Left lung (tissue), 14 donors: ENCODE measurements at places on chromosomes 7 and 10. TPM values are rescaled to one million over a fixed set of nuclear protein-coding genes. Genes with fewer than 3 reads are reported as not detected.

Gene STOX1
- 1.1 TPM for total RNA-seq

DNA sequence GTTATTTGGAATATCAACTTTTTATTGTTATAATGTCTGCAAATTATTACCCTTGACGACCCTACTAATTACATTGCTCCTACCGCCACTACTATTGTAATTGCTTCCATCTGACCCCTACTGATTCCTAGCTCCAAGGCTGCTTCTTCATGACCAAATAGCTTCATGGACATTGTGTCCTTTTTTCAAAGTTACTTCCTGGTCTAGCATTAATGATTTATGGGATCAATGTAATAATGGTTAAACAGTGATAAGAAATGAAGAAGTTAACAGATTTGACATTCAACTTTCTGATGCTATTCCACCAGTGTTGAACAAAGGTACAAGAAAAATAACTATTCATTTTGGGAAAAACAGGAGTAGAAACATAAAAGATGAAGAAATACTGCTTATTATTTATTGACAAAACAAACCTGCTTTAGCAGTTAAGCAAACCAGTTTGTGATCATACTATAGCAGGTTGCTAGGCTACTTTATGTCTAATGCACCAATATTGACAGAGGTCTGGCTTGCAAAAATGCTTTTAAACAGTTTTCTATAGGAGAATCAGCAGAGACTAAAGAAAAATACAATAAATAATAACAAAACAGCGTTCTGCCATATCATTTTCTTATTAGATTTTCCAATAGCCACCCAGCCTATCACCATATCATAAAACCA lies 125.8 kb downstream of the PCLO start:
- H3K4me1 ChIP-seq, result no peaks in the 10 kb centered on the region
- no peak for DNase-seq
- no peaks in the 10 kb centered on the region for H3K27me3 ChIP-seq
- no peak overlapping the region for H3K4me3 ChIP-seq
- no peak overlapping the region for H3K27ac ChIP-seq
- H3K36me3 ChIP-seq, result no peaks in the 10 kb centered on the region

Gene CLDN4
- 219 TPM for total RNA-seq

DNA sequence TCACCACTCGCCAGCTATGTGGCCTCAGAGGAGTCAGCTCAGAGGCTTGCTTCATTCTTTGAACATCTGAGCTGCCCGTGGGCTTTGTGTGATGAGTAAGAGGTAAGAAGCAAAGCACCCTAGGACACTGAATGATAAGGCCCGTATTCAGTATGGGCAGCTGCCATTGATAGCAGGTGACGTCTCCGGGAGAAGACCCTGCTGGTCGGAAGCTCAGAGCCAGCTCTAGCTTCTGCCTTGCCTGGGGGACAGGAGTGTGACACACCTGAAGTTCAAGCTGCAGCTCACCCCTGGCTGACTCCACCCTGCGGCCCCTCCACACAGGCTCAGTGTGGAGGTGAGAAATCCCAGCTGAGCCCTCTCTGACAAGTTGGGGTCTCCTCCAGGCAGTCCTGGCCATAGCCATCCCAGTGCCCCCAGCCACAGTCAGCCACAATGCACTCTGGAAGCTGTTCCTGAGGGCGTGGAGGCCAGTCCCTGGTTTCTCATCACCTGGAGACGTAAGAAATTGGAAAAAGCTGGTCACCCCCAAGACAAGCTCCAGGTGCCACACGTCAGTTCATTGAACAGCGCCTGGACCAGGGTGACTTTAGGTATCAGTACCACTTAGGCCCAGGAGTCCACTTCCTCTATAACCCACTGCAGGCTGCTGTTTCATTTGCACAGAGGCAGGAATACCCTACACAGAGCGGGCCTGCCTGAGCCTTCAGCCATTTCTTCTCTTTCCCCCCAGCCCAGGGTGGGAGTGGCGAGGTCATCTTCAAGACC lies 164.9 kb upstream of the RHEB start:
- H3K27me3 ChIP-seq, result no peaks in the 10 kb centered on the region
- H3K27ac ChIP-seq, result no peak overlapping the region
- DNase-seq, result no peak
- peaks cover 32% of the 10 kb centered on the region for H3K4me1 ChIP-seq

DNA sequence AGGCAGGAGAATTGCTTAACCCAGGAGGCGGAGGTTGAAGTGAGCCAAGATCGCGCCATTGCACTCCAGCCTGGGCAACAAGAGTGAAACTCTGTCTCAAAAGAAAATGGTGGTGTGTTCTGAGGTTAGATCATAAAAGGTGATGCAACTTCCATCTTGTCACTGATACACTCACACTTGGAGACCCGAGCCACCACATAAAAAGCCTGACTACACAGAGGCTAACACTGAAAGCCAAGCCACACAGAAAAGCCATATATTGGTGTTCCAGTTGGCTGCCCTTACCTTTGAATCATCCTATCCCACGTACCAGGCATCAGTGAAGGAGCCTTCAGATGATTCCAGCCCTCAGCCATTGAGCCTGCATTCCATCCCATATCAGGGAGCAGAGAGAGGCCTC lies 4.0 kb downstream of the MORN4 start:
- no peaks in the 10 kb centered on the region for H3K36me3 ChIP-seq
- H3K27ac ChIP-seq, result no peak overlapping the region
- H3K27me3 ChIP-seq, result no peaks in the 10 kb centered on the region
- H3K4me1 ChIP-seq, result peaks cover 3% of the 10 kb centered on the region

- no peak overlapping the region for H3K27ac ChIP-seq
- H3K4me3 ChIP-seq, result no peak overlapping the region
- H3K4me1 ChIP-seq, result peaks cover 65% of the 10 kb centered on the region
- DNase-seq, result no peak
Observed at GRCh38 chr10:79292026-79292766, 55.1 kb upstream of the PPIF start.

GRCh38 chr10:114911052-114911711 lies 26.8 kb upstream of the TRUB1 start:
- H3K27ac ChIP-seq, result no peak overlapping the region
- no peaks in the 10 kb centered on the region for H3K27me3 ChIP-seq
- H3K36me3 ChIP-seq, result no peaks in the 10 kb centered on the region
- no peaks in the 10 kb centered on the region for H3K4me1 ChIP-seq
- H3K4me3 ChIP-seq, result no peak overlapping the region
- no peak for DNase-seq

DNA sequence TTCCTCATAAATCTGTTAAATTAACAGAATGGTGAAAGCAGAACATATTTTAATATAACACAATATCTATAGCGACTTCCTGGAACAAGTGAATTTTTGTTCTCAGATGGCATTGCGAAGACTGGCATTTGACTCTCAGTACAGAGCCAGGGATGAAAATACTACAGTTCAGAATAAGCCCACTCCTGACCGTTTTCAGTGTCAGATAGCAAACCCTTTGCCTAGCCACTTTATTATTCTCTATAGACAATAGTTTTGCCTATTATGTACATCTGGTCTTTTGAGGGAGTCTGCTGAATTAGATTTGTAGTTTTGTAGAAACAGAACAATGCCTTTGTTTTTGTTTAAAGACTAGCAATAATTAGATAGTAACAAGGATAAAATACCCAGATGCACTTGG lies 2.3 kb downstream of the MINPP1 start:
- H3K4me1 ChIP-seq, result peaks cover 10% of the 10 kb centered on the region
- peaks cover 11% of the 10 kb centered on the region for H3K27me3 ChIP-seq
- no peak overlapping the region for H3K4me3 ChIP-seq
- no peaks in the 10 kb centered on the region for H3K36me3 ChIP-seq
- no peak for DNase-seq

DNA sequence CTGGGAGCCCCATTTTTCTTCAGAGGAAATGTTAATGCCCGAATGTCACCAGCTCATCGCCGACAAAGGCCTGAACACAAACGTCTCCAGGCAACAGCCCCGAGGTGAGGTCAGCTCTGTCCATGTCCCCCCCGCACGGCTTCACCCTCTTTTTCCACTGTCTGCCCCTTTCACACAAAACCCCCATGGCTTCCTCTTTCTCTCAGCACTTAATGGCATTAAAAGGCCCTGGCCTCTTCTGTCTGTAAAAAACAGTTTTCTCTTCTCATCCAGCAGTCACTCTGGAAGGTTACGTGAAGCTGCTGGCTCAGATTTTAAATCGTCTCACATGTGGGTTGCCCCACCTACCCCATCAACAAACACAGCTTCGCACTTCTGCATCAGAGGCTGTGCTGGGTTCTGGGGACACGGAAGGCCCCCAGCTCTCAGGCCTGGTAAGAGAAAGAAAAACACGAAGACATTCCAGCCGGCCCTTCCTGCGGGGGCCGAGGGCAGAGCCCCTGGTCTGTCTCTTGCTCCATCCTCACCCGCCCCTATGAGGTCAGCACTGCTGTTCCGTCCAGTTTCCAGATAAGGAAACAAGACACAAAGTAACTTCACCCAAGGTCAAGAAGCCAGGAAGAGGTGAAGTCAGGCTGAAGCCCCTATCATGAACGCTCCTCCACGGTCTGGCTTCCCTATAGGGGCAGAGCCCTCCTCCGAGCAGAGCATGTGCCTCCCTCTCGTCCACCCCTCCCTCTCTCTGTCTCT lies 91.1 kb upstream of the PDGFA start:
- peaks cover 36% of the 10 kb centered on the region for H3K4me1 ChIP-seq
- H3K27me3 ChIP-seq, result no peaks in the 10 kb centered on the region
- H3K27ac ChIP-seq, result peak overlapping the region; percentile 69
- H3K36me3 ChIP-seq, result no peaks in the 10 kb centered on the region
- DNase-seq, result no peak
- no peak overlapping the region for H3K4me3 ChIP-seq

DNA sequence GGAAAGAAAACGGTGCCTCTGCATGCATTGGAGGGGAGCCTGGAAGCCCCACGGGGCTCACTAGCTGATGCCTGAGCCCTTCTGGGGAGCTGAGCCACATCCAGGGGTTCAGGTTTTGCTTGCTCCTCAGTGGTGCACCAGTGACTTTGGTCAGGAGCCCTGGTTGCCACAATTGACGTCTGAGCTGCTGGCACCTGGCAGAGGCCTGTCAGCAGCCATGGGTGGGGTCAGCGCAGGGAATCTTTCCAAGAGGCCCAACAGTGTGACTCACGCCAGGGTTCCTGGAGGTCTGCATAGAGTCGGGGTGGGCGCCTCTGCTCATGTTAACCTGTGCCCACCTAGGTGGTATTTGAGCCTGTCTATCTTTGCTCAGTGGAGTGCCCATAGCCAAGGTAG lies 138.7 kb downstream of the NEURL1 start:
- DNase-seq, result peak; percentile 44
- no peaks in the 10 kb centered on the region for H3K27me3 ChIP-seq
- no peak overlapping the region for H3K27ac ChIP-seq
- no peak overlapping the region for H3K4me3 ChIP-seq
- H3K36me3 ChIP-seq, result no peaks in the 10 kb centered on the region

GRCh38 chr7:116752305-116753074 lies 80.5 kb downstream of the MET start:
- no peak overlapping the region for H3K27ac ChIP-seq
- H3K4me1 ChIP-seq, result no peaks in the 10 kb centered on the region
- H3K36me3 ChIP-seq, result no peaks in the 10 kb centered on the region
- H3K27me3 ChIP-seq, result no peaks in the 10 kb centered on the region
- no peak overlapping the region for H3K4me3 ChIP-seq

Gene HTRA1
- total RNA-seq, result 80.5 TPM

Gene FAM25C
- total RNA-seq, result not detected

DNA sequence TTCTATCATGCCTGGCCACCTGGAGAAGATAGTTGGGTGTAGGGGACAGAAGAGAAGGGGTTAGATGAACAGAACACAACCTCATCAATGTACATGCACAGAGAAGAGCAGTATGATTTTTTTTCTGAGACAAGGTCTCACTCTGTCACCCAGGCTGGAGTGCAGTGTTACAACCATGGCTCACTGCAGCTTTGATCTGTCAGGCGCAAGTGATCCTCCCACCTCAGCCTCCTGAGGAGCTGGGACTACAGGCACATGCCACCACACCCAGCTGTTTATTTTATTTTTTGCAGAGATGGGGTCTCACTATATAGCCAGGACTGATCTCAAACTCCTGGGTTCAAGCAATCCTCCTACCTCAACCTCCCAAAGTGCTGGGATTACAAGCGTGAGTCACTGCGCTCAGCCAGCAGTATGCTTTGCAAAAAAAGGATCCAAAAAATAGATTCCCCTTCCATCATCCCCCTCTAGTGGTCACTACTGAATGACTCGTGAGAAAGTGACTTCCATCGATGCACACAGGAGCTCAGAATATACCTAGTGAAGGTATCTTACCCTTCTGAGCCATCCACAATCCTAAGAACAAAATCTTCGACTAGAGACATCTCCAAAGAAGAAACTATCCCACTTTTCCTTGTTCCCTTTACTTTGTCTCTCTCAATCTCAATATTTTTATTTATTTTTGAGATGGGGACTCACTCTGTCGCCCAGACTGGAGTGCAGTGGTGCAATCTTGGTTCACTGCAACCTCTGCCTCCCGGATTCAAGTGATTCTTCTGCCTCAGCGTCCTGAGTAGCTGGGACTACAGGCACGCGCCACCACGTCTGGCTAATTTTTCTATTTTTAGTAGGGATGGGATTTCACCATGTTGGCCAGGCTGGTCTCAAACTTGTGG lies 21.0 kb downstream of the ZCWPW1 start:
- H3K27ac ChIP-seq, result no peak overlapping the region
- no peaks in the 10 kb centered on the region for H3K4me1 ChIP-seq
- DNase-seq, result peak; percentile 20

Gene PTPN20
- 7.1 TPM for total RNA-seq

Gene BET1
- total RNA-seq, result 22.0 TPM

DNA sequence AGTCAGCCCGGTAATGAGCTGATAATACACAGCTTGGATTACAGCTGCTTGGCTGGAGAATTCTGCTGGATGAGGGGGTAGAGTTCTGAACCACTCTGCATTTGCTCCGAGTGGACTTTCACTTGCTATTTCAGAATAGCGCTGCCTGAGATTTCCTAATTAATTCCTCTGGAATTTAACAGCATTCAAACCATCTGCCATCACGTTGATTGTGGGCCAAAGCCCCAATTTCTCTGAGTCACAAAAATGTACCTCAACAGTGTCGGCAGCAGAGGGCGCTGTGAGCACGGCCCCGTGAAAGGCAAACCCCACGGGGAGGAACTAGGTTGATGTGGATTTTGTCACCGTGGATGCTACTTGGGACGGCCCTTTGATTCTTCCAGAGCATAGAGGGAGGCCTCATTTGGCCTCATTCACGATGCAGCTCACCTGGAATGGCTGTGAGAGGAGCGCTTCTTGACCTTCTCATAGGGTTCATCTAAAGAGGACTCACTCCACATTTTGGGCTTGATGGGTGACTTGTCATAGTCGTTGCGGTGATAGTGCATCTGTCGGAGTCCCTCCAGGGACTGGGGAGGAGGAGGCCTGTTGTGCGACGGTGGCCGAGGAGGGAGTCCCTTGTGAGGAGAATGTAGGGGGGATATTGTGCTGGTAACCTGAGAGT lies 73.3 kb downstream of the PRPF18 start:
- H3K4me3 ChIP-seq, result no peak overlapping the region
- peaks cover 4% of the 10 kb centered on the region for H3K4me1 ChIP-seq
- H3K27ac ChIP-seq, result peak overlapping the region; percentile 64
- peak; percentile 88 for DNase-seq
- H3K36me3 ChIP-seq, result peaks cover 41% of the 10 kb centered on the region

DNA sequence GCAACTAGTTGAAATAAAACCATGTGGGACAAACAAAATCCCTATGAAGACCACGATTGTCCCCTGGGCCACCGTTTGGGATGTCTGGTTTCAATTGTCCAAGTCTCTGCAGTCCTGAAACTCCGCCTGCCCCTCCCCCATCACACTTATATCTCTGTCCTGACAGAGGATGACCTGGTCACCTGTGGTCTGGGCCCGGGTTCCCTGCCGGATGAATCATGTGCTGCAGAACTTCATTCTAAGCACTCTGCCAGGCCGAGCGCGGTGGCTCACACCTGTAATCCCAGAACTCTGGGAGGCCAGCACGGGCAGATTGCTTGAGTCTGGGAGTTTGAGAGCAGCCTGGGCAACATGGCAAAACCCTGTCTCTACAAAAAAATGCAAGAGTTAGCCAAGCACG lies 91.1 kb downstream of the COL13A1 start:
- no peak overlapping the region for H3K4me3 ChIP-seq
- no peaks in the 10 kb centered on the region for H3K4me1 ChIP-seq
- H3K27me3 ChIP-seq, result no peaks in the 10 kb centered on the region
- H3K27ac ChIP-seq, result no peak overlapping the region
- DNase-seq, result no peak
